ENCODE measurements at places on chromosomes 4 and X.

GRCh38 chr4:177384856-177385397, 57.3 kb downstream of the AGA start:
- DNase-seq: no peak

DNA sequence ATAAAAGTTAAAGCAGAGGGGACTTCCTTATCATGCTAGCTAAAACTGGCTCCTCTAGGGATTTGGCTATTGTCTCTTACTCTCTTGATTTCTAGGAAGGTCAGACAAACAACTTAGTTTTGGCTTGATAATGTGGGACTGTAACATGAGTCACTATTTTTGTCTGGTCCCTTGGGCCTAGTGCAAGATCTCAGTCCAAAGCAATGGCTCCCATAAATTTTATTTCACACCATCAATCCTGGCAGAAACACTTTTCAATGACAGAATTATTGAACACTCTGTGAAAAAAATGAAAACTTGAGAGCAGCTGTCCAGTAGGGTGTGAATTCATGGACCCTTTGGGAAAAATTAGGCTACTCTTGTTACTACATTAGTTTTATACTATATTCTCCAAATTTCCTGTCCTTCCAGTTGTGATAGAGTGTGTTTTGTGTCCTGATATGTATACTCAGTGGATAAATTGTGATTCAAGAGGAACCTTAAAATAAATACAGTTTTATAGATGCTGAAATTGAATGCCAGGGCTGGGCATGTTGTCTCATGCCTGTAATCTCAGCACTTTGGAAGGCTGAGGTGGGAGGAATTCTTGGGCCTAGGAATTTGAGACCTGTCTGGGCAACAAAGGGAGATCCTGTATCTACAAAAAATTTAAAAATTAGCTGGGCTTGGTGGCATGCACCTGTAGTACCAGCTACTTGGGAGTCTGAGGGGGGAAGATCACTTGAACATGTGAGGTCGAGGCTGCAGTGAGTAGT, 10.8 kb upstream of the SNCA start:
- DNase-seq: no peak

DNA sequence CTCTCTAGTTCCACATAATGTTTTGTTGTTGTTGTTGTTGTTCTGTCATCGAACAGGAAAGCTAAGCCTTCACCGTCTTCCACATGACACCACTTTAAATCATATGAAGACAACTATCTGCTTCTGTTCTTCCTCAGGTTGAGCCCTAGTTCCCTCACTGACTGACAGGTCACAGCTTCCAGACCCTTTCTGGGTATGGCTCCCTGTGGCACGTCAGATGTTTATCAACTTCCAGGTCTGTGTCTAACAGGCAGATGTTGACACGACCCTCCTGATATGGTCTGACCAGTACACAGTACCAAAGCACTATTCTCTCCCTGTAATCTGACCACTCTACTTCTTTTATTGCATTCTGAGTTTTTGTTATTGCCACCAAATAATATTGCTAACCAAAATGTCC, 51.4 kb downstream of the PRDM5 start:
- no peak for DNase-seq

- DNase-seq: no peak
Observed at GRCh38 chr4:146099585-146099984, 75.9 kb upstream of the LSM6 start.

DNA sequence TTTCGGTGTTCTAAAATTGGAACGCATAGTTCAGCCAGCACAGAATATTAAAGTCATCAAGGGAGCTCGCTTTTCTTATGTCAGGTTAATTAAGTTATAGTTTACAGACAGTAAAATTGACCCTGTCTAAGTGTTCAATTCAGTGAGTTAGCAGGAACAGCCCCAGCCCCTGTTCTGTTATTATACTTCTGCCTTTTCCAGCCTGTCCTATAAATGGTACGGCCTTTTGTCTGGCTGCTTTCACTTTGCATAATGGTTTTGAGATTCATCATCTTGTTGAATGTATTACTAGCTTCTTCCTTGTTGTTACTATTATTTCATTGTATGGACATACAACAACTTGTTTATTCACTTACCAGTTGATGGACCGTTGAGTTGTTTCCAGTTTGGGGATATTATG, 9.5 kb downstream of the CXCL13 start:
- DNase-seq: no peak

- no peak for DNase-seq
Observed at GRCh38 chrX:857376-857775, 226.8 kb downstream of the SHOX start.

GRCh38 chrX:16516232-16516876, 133.6 kb upstream of the S100G start:
- no peak for DNase-seq

GRCh38 chr4:84336964-84337705, 162.0 kb downstream of the NKX6-1 start:
- DNase-seq: no peak

GRCh38 chrX:53048169-53049126, at the start of gene GPR173:
TSS of gene GPR173 (plus strand) at chrX:53048789. CDS start at chrX:53076622, 27,833 bp downstream.
- no peak for DNase-seq

DNA sequence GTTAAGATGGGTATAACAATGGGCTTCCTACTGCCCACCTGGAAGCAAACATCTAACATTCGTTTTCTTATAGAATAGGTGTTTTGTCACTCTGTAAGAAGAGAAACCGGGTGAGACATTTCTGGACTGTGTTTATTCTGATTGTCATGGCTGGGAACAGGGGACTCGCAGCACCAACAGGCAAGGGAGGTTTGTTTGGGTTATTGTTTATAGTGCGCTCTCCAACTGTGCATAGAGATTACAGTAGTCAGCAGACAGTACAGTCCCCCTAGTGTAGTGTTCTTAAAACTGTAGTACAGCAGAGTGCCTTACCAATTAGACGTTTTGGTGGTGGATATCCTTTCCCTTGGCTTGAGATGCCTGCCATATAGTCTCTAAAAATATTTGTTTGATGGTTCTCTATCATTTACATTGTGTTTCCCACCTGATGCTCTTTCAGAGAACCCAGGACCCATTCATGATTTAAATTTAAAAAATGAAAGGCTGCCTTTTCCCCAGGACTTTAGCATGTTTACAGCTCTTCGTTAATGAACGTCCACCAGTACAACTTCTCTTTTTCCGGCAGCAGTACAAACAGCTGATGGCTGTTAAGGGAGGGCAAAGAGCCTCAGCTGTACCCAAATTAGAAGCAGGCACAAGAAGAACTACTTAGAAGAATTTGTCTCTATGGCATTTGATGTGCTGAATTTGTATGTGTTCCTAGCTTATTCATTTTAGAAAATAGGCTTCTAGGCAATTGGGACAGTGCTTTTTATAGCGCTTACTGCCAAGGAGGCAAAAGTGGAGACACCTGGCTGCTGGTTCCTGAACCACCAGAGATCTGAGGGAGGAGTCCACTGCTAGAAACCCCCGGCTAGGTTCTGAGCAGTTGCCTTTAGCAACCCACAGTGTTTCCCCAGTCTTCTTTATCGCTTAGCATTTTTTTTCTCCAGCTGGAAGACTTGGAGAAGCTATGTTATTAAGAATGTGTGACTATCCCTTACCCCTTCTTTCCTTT, 1.0 kb upstream of the RNF150 start:
- peak; percentile 32 for DNase-seq

GRCh38 chr4:10009861-10010500, 11.3 kb downstream of the SLC2A9 start:
- no peak for DNase-seq

DNA sequence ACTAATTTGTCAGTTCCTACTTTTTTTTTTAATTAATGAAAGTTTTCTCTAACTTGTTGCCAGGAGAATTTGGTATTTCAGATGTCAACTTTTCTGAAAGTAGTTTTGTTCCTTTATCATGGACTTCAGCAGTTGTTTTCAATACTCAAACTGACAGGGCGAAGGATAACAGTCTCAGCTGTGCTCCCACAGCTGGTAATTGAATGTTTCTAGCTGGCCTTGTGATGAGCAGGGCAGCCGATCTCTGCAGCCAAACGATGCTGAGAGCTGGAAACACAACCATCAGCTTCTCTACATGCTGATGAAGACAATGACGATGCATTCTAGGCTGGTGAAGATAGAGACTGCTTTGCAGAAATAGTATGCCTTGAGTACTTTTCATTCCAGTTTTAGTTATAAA, 130.0 kb upstream of the MAP9 start:
- no peak for DNase-seq

GRCh38 chr4:15413623-15414019, 14.2 kb upstream of the C1QTNF7 start:
- peak; percentile 43 for DNase-seq

- no peak for DNase-seq
Observed at GRCh38 chr4:61214680-61215079, 14.6 kb downstream of the ADGRL3 start.

- peak; percentile 67 for DNase-seq
Observed at GRCh38 chr4:38125816-38126215, 165.6 kb downstream of the PTTG2 start.

DNA sequence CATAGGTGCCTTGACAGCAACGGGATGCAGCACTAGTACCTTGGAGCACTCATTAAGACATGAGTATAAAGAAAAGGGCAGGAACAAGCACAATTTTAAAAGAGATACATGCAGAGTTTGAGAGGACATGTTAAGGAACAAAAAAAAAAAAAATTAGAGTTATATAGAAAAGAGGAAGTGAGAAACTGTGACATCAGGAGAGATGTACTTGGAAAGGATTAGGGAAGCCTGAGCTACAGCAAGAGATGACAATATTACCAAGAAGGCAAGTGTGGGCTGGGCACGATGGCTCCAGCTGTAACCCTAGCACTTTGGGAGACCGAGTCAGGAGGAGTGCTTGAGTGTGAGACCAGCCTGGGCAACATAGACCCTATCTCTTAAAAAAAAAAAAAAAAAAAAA, 37.4 kb downstream of the GPR143 start:
- DNase-seq: peak; percentile 2

DNA sequence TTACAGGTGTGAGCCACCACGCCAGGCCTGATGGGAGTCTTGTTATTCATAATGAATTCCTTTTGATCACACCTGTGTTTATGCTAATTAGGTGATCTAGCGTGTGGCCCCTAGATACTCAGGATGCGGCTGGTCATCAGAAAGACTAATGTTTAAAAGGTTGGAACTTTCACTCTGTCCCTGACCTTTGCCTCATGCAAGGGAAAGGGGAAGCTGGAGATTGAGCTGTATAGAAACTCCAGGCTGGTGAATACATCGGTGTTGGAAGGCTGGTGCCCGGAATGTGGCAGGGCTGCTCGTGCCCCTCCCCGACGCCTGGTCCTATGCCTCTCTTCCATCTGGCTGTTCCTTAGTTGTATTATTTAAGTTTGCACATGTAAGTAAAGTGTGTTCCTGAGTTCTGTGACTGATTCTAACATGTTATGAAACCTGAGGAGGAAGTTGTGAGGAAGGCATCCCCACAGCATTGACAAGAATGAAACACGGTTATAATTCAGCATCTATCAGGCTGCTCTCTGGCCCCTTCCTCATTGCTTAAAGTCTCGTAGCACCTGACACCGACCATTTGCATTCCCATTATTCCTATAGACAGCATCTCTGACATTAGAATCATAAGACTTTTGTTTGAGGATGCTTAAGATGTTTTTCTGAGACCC, 28.9 kb downstream of the CASP3 start:
- peak; percentile 45 for DNase-seq

GRCh38 chr4:176001151-176002006, 64.3 kb upstream of the WDR17 start:
- peak; percentile 11 for DNase-seq
